Activated CD8-positive, alpha-beta T cell treated with anti-CD3 and anti-CD28 coated beads for 36 hours (primary cell): ENCODE measurements at places on chromosomes 13 and 19. TPM values are rescaled to one million over a fixed set of nuclear protein-coding genes. Genes with fewer than 3 reads are reported as not detected.

DNA sequence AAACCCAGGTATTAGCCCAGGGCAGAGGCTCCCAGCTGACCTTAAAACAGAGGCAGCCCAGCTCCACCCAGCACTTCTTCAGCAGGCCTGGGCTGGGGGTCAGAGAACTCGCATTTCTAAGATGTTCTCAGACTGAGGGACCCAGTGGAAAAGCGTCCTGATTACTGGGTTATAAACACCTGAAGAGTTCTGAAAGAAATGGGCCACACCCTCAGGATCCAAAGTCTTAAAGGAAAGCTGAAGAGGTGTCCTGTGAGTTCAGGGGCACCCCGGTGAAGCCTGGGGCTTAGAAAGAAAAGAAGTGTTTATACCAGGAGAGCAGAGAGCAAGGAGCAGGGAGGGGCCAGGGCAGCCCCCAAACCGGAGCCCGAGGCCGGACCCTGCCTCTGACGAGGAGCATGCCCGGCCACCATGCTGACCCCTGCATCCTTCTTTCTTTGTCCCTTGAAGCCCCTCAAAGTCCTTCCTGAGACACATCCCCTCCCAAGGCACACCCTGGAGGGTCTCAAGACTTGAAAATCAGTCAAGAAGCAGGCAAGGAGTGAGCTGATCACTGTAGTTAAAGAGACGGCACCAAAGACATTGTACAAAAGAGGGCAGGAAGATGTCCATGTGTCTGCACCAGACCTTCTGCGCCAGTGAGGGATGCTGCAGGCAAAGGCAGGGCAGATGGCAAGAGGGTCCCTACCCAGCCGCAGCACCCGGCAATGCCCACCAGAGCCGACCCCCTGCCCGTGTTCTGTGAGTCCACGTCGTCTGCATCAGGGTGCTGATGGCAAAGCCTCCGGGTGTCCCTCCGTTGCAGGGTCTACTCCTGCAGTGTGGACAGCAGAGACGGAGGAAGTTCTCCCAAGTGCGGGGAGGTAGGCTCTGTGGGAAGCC, 10.6 kb upstream of the RAB20 start:
- no peak for DNase-seq

DNA sequence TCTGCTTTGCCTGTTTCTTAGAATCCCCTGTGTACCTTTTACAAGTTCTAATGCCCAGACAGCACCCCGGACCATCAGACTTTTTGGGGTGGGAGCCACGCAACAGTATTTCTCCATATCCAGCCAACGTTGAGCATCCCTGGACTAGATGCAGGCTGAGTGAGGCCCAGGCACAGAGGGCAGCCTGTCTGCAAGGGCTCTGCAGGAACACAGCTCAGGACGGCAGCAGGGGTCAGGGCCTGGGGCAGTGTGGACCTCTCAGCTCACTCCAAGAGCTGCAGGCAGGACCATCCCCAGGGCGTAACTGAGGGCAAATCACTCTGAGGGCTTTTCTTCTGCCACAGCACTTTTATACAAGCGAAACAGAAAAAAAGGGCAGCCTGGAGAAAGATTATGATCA, 95.8 kb downstream of the DNAJC15 start:
- no peak for DNase-seq

MPND gene
- 16.6 TPM for total RNA-seq

GRCh38 chr19:5655412-5655811, 24.9 kb downstream of the MICOS13 start:
- no peak for DNase-seq

GRCh38 chr13:108155185-108156106, 59.9 kb downstream of the LIG4 start:
- DNase-seq, result peak; percentile 74

ARHGEF18 gene
- total RNA-seq, result 25.9 TPM

GRCh38 chr13:33434676-33435075, 149.1 kb upstream of the STARD13 start:
- DNase-seq, result no peak

DNA sequence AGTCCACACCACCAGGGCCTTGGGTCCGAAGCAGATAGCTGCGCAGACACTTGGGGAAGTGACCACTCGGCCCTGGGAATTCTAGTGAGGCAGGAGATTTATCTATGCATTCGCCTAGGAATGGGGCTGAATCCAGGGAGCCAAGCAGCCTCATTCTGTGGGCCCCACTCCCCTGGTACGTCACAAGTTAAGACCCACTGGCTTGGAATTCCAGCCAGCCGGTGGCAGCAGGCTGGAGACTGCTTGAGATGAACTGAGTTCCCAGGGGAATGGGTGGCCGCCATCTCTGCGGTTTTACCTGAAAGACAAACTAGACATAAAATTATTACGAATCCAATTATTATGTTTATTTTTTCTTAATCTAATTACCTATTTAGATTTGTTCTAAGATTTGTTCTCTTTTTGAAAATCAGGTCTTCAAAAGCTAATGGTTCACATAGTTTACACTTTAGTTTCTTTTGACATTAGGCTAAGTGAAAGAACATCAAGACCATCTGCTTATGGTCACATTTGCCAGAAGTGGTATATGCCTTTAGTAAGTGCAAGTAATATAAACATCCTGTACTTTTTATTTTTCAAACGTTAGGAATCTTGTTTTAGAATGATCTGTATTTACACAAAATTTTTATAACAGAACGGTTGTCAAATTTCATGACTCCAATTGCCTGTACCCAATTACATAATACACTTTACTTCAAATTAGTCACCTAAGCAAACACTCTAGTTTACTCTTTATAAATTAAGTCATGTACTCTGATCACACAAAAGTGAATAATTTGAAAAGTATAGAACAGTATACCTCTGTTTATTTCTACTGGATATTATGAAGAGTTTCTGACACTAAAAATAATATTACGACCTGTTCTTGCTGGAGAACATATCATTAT, 74.4 kb downstream of the SLITRK6 start:
- DNase-seq, result no peak

DNA sequence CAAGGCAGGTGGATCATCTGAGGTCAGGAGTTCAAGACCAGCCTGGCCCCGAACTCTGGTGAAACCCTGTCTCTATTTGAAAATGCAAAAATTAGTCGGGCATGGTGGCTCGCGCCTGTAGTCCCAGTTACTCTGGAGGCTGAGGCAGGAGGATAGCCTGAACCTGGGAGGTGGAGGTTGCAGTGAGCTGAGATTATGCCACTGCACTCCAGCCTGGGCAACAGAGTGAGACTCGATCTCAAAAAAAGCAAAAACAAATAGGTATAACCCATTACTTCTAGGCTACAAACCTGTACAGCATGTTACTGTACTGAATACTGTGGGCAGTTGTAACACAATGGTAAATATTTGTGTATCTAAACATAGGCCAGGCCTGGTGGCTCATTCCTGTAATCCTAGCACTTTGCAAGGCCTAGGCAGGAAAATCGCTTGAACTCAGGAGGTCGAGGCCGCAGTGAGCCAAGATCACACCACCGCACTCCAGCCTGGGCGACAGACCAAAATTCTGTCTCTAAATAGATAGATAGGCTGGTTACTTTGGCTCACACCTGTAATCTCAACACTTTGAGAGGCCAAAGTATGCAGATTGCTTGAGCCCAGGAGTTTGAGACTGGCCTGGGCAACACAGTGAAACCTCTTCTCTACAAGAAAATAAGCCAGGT, 63.5 kb downstream of the MYO9B start:
- DNase-seq, result no peak

ZNF285 gene
- 1.7 TPM for total RNA-seq

URAD gene
- total RNA-seq, result not detected

GRCh38 chr19:29677001-29677817, 11.9 kb downstream of the PLEKHF1 start:
- DNase-seq, result peak; percentile 33

PEG3 gene
- 0.16 TPM for total RNA-seq

DNA sequence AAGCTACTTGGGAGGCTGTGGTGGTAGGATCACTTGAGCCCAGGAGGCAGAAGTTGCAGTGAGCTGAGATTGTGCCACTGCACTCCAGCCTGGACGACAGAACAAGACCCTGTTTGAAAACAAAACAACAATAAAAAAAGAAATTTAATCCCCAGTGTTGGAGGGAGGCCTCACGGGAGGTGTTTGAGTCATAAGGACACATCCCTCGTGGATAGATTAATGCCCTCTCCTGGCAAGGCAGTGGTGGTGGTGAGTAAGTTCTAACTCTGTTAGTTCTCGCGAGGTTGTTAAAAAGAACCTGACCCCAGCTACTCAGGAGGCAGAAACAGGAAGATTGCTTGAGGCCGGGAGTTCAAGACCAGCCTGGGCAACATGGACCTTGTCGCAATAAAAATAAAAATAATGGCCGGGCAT, 27.6 kb upstream of the SIN3B start:
- DNase-seq, result no peak

DNA sequence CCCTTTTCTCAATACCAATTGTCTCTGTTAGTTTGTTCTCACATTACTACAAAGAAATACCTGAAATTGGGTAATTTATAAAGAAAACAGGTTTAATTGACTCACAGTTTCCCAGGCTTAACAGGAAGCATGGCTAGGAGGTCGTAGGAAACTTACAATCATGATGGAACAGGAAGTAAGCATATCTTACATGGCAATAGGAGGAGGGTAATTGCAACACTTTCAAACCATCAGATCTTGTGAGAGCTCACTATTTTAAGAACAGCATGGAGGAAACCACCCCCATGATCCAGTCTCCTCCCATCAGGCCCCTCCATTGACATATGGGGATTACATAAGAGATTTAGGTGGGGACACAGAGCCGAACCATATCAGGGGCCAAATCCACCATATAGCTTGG, 1210.1 kb upstream of the SPRY2 start:
- DNase-seq, result no peak

- DNase-seq, result no peak
Measured at GRCh38 chr13:23516190-23516589, 54.0 kb upstream of the TNFRSF19 start.

FGF9 gene
- 0.11 TPM for total RNA-seq

GRCh38 chr19:15324791-15325519, 7.4 kb downstream of the BRD4 start:
- no peak for DNase-seq

CD37 gene
- total RNA-seq, result 131 TPM

KLF5 gene
- 1.6 TPM for total RNA-seq

GRCh38 chr13:81639984-81640582, 1299.2 kb upstream of the SPRY2 start:
- DNase-seq, result no peak

CFD gene
- total RNA-seq, result 1.4 TPM

- DNase-seq, result no peak
Measured at GRCh38 chr13:33799950-33800592, 17.9 kb upstream of the RFC3 start.

DNA sequence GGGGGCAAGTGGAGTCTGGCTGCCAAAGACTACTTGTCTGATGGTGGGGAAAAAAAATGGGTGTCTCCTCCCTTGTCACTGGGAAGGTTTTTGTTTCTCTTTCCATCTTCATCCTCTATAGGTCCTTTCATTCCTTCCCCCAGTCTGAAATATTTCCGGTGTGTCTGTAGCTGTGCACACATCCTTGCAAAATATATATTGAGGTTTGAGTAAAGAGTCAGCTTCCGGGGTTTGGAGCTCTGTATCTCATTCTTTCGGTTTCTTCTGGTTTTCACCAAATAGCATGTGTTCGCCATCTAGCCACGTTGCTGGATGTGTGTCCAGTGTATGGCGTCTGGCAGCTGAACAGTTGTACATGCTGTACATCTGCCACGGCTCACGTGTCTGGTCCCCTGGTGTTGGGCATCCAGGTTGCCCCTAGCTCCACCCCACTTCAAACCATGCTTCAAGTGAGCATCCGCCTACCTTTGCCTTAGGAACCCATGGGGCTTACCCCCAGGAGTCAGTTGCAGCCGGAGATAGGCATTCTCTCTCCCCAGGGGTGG, 142.2 kb downstream of the SIPA1L3 start:
- peak; percentile 74 for DNase-seq

GRCh38 chr19:3982701-3983541, 2.3 kb downstream of the EEF2 start:
- no peak for DNase-seq

DHRS12 gene
- 6.6 TPM for total RNA-seq

ZNF792 gene
- total RNA-seq, result 5.6 TPM

RASGRP4 gene
- 1.4 TPM for total RNA-seq

GRCh38 chr13:40769970-40770369, 1.0 kb downstream of the MRPS31 start:
- no peak for DNase-seq

NAPSA gene
- 18.3 TPM for total RNA-seq

- DNase-seq, result no peak
Measured at GRCh38 chr19:28607066-28607583, 605.8 kb downstream of the UQCRFS1 start.

- no peak for DNase-seq
Measured at GRCh38 chr19:42134535-42135070, 2.4 kb upstream of the POU2F2 start.

GRCh38 chr13:51105046-51105445, 6.0 kb downstream of the C13orf42 start:
- no peak for DNase-seq

CEACAM20 gene
- not detected for total RNA-seq

DNA sequence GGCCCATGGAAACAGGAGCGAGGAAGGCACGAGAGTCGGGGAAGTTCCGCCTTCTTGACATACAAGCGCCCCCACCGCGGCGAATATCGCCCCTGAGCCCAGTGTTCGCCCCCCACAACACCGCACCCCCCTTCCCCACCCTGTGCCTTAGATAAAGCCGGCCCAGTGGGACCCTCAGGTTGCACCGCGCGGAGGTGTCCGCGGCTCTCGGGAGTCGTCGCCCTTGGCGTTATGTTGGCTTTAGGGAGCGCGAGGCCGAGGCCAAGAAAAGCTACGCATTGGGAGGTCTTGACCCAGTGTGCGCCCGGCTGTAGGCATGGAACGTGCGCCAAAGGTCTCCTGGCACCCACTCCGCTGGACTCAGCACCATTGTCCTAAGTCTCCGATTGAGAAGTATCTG, 603 bp upstream of the ZNF132 start:
- no peak for DNase-seq

KLF16 gene
- total RNA-seq, result 25.6 TPM
